Glomerular endothelial cell (primary cell): ENCODE measurements at places on chromosomes 3 and 15. TPM values are rescaled to one million over a fixed set of nuclear protein-coding genes. Genes with fewer than 3 reads are reported as not detected.

- no peak for DNase-seq
Observed at GRCh38 chr3:71469138-71469435, 114.4 kb downstream of the FOXP1 start.

DNA sequence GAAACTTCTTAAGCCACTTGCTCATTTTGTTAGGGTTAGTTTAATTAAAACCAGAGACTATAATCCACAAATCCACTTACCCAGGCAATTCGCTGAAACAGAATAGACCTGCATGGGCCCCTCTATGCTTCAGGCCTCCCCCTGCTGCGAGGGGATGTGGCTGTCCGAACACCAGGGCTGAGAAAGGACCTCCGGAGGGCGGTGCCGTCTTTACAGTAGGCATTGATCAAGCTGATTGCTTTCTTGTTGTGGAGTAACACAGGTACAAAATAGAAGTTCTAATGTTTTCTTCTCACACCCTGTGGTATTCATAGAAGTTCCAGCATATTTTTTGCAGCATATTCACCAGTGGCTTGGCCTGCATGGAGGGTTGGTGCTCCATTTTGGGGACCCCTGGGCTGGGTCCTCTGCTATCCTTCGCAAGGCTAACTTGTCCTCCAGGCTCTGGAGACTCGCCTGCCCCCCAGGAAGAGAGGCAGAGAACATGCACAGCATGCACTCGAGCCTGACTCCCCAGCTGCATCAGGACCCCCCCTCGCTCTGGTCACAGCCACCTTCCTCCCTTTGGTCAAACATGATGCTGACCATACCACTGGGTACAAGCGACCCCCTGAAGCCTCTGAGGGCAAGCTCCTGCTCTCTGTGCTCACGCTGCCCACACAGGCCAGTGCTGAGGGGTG lies 55.3 kb downstream of the TPRA1 start:
- no peak for DNase-seq

DNA sequence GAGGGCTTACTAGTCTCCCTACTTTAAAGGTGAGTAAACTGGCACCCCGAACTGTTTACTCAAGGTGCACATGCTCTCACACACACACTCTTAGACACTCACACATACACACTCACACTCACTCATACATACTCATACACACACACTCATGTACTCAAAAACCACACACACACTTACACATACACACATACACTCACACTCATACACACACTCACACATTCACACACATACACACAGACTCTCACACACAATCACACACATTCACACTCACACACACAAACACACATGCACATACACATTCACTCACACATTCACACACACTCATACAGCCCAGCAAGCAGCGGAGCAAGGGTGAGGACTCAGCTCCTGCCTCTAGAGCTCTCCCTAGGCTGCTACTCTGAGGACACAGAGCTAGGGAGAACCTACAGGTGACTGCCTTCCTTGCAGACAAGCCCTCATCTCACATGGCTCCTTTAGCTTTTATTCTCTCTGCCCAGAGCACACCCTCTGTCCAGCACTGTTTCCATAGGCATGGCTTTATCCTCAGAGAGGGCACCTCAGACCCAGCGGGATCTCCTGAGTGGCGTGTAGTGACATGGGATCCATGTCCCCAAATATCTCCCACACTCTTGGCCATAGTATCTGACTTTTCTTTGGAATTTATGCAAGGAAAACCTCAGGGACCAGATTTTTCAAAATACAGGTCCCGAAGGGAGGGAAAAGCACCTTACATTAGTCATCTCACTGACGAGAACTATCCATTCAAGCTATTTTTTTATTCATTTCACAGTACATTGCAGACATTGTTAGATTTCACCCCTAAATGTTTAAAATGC lies 26.2 kb upstream of the ATG7 start:
- DNase-seq: no peak

DNA sequence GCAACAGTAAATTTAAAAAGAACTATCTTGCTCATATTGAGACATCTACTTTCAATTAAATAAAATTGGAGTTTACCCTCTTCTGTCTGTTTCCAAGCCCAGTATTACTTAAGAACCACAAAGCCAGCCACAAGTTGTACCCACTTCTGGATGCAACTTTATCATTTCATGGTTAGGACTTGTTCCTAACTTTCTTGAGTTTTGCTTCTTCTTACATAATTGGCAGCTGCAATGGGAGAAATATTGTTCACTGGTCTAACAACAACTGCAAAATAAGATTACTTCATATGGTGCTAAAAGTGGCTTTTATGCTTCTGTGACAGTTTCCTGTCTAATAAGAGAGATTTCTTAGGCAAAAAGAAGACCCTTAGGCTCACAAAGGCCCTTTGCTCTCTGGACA lies 240.6 kb downstream of the OTOL1 start:
- DNase-seq: no peak

- DNase-seq: no peak
Observed at GRCh38 chr15:64383760-64384159, 2.5 kb upstream of the PCLAF start.

- no peak for DNase-seq
Observed at GRCh38 chr3:113274425-113275257, 63.3 kb downstream of the BOC start.

- no peak for DNase-seq
Observed at GRCh38 chr15:49242820-49243219, 72.8 kb downstream of the GALK2 start.

DNA sequence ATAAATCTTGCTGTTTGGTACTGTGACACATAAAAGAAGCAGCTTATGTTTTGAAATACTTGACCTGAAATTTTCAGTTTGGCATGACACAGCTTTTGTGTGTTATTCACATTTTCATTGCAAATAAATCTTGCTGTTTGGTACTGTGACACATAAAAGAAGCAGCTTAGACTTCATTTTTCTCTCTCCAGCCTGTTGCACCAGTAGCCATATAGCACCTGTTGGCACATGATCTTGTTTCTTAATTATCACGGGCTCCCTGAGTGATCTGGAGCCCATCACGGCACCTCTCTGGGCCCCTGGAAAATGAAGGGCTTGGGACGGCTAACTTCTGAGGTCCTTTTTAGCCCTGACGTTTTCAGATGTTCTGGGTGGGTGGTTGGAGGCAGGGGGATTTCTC lies 77.4 kb upstream of the SLCO3A1 start:
- no peak for DNase-seq

- no peak for DNase-seq
Observed at GRCh38 chr3:29605845-29606244, 325.0 kb downstream of the RBMS3 start.

GRCh38 chr3:29488922-29489321 lies 208.1 kb downstream of the RBMS3 start:
- no peak for DNase-seq

- DNase-seq: no peak
Observed at GRCh38 chr15:29268706-29269484, 727 bp downstream of the NSMCE3 start.

- DNase-seq: peak; percentile 69
Observed at GRCh38 chr15:55917881-55918296, 75.5 kb downstream of the NEDD4 start.

GRCh38 chr15:79117442-79118204 lies 27.0 kb upstream of the RASGRF1 start:
- DNase-seq: no peak

- DNase-seq: no peak
Observed at GRCh38 chr3:25463836-25464418, 35.9 kb downstream of the RARB start.

DNA sequence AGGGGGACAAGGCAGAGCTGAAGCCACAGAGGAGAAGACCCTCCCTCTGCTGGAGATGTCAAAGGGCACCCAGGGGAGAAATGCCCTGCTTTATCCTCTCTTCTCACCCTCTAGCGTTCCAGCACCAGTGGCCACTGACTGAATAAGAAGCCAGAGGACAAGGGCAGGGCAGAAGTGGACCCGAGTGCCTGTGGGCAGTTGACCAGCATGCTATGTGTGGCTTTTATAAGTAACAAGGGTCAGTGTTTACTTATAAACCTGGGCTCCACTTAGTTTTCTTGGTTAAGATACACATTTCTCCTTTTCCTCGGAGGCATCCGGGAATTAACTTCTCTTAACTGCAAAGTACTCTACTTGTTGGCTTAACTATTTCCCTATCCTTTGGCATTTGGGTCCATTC lies 13.3 kb upstream of the HDAC11 start:
- DNase-seq: no peak

DNA sequence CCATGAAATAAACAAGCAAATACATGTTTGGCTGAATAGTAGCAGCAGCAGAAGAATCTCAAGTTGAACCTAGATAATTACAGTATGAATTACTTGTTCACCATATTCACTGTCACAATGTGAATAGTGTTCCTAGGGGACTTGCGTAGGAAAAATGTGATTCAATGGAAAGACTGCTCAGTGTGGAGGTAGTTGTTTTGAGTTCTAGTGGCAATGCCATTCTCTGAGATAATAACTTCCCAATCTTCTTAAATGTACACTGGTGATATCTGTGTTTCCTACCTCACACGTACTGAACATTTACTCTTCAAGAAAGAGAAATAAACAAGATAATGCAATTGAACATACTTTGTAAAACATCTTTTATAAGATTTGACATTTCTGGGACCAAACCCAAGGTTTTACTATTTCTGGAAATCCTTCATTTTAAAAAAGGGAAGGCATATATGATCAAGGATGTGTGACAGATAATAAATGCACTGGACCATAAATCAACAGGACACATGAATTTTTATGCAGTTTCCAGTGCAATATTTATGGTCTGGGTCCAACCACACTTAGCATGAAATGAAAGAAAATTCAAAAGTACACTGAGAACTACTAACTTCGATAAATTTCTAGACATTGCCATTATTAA lies 598.3 kb upstream of the ZNF385D start:
- no peak for DNase-seq

DNA sequence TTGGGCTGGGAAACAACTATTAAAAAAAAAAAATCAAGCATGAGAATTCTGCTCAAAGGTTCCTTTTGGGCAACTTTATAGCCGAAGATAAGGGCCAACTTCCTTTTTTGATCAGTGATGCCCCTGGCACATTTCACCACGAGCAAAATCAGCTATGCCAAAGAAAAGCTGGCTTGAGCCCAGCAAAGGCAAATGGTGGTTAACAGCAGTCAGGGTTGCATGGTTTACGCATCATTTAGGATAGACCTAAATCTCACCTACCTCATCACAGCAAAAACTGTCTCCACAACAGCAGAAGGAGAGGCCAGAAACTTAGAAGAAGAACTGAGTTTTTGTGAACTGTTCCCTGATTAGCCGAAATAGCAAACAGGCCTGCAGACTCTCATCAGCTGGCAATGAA lies 220.1 kb upstream of the CDIN1 start:
- no peak for DNase-seq

Gene TAGLN3
- total RNA-seq: 0.76 and 2.8 TPM in 2 replicates

Gene DNAH1
- 3.2 and 9.9 TPM in 2 replicates for total RNA-seq

Gene GHRL
- not detected in 2 replicates for total RNA-seq

Gene PARP15
- 1.1 and 4.3 TPM in 2 replicates for total RNA-seq

Gene ANKRD34C
- not detected in 2 replicates for total RNA-seq

Gene TAMM41
- total RNA-seq: 17.3 and 18.8 TPM in 2 replicates
